ENCODE measurements at places on chromosomes 5 and 9. TPM values are rescaled to one million over a fixed set of nuclear protein-coding genes. Genes with fewer than 3 reads are reported as not detected.

Gene ERAP2
- total RNA-seq: 0.13 TPM

Gene TOR2A
- 16.6 TPM for total RNA-seq

Gene FBXL7
- total RNA-seq: 14.4 TPM

Gene N4BP3
- 41.6 TPM for total RNA-seq

Gene PCDHB6
- total RNA-seq: 0.24 TPM

- no peak for DNase-seq
These were observed 28.9 kb downstream of the OXCT1 start for GRCh38 chr5:41841325-41841724.

- DNase-seq: no peak
These were observed 10.7 kb upstream of the TOR4A start for GRCh38 chr9:137266585-137267453.

GRCh38 chr5:93273176-93273575, 307.8 kb downstream of the NR2F1-AS1 start:
- DNase-seq: no peak

GRCh38 chr5:131965826-131966415, 20.5 kb upstream of the MEIKIN start:
- no peak for DNase-seq

DNA sequence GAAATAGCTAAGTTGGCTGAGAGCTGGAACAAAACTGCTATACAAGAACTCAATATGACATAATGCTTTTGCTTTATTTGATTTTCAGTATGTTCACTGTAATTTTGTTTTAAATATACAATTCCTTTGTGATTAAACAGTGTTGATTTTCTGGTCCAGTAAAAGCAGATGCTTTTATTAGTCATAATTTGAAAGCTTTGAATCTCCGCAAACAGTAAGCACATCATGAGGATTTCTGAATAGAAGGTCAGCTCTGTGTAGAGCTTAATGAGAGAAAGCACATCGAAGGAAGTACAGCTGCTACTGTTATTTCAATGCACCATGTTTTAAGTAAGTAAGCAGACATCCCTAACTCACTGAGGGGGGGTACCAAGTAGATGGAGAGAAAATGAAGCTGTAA, 701.3 kb upstream of the ACO1 start:
- DNase-seq: no peak

DNA sequence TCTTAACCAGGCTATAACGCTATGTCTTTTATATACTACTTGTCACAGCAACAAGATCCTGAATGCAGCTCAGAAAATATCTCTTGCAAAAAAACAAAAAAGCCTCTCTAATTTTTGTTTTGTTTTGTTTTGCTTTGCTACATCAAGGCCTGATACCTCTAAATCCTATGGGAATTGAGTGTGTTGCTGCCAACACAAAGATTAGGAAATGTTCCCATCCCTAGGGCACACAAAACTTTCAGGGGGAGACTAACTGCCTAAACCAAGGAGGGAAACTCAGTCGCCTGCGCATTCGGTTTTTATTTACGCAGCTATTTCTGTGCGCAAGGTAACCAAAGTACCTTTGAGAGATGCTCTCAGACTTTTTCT, 1.7 kb downstream of the SSBP2 start:
- no peak for DNase-seq

DNA sequence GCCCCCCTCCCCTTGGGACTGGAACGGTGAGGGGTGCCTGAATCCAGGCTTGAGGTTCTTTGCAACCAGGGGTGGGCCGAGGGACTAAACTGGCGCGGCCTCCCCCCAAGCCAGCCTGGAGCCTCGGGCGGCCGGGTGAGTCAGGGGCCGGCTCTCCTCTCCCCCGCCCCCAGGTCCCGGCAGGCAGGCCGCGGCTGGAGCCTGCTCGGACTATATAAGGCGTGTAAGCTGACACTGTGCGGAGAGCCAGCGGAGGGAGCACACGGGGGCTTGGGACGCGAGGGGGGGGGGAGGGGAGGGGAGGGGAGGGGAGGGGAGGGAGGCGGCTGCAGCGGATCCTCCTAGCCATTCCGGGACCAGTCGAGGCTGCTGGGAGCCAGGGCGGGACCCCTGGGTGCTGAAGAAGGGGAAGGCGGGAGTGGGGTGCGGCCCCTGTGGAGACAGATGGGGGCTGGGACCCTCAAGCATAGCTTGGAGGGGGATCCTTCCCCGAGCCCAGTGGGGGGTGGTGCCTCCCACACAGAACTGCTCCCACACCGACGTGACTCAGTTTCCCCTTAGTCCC, 595 bp downstream of the PDLIM7 start:
- DNase-seq: peak; percentile 88

GRCh38 chr5:166074582-166075481, 2216.6 kb upstream of the WWC1 start:
- DNase-seq: peak; percentile 23

Measured in WTC11 (cell line).